Breast epithelium (tissue), 4 donors: ENCODE measurements at places on chromosomes 2 and 18.

DNA sequence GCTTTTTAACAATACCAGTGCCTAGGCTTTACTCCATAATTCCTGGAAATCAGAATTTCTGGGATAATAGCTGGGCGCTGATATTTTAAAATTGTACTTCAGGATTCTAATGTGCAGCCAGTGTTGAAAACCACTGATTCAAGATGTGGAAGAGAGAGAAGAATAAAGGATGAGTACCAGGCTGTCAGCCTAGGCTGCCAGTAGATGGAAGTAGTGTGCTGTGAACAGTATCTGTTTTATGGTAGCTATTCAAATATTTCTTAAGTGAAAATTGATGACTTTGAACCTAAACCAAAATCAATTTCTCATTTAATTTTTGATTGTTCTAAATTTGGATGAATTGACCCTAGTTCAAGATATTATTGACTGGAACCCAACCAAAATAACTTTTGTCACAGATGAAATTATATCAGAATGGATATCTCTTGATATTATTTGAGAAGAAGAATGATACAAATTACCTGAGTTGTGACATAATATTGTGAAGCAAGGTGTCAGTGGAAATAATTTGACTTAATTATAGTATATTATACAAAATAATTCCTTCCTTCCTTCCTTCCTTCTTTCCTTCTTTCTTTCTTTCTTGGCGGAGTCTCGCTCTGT, 88.0 kb downstream of the COMMD1 start:
- no peaks in the 10 kb centered on the region for H3K27me3 ChIP-seq
- DNase-seq: no peak
- no peak overlapping the region for H3K27ac ChIP-seq
- H3K4me3 ChIP-seq: no peak overlapping the region

- H3K4me1 ChIP-seq: no peaks in the 10 kb centered on the region
- no peak overlapping the region for H3K27ac ChIP-seq
- no peak for DNase-seq
- H3K36me3 ChIP-seq: no peaks in the 10 kb centered on the region
- no peak overlapping the region for H3K4me3 ChIP-seq
Measured at GRCh38 chr2:111041398-111042202, 79.1 kb upstream of the BCL2L11 start.

DNA sequence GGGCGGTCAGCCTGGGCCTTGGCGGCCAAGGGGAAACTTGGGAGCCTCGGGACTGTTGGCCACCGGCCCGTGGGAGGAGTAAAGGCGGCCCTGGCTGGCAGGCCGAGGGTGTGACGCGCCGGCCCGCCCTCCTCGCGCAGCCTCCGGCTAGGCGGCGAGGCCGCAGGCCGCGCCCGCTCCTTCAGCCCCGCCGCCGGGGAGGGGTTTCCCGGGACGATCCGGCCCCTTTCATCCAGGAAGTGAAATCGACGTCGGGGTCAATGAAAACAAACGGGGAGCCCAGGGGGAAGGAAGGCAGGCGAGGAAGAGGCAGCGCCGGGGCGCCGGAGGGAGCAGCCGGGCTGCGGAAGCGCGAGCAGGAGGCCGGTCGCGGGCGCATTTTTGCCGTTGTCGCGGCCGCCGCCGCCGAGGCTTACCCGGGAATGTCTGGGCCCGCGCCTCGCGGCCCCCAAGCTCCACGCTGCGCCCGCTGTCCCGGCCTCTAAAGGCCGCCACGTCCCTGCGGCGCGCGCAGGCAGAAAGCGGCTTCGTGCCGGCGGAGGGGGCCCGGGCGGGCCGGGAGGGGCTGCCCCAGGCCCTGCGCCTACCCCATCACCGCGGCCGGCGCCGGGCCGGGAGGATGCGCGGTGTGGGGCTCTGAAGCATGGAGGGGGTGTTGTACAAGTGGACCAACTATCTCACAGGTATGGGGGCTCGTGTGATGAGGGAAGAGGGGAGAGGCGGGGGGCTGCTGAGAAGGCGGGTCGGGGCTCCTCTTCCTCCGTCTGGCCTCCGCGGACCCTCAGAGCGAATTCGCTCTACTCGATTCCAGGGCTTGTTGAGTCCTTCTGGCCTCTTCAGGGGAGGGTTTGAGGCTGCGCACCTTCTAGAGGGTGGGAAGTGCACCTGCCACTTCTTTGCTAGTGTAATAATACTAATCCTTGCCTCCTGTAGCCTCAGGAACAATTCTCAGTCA, at the start of gene PLEKHA3:
Gene PLEKHA3 (plus strand): TSS at position 231 of the 955 bp plus-strand sequence. CDS start 413 bp downstream, at position 644.
- no peaks in the 10 kb centered on the region for H3K36me3 ChIP-seq
- peak within 1 kb of the TSS; percentile 84 for H3K4me3 ChIP-seq
- H3K4me1 ChIP-seq: peaks cover 9% of the 10 kb centered on the region
- no peaks in the 10 kb centered on the region for H3K27me3 ChIP-seq
- H3K27ac ChIP-seq: peak within 1 kb of the TSS; percentile 93

GRCh38 chr2:121826036-121826435, 70.6 kb downstream of the TSN start:
- no peaks in the 10 kb centered on the region for H3K4me1 ChIP-seq
- no peaks in the 10 kb centered on the region for H3K36me3 ChIP-seq
- no peak for DNase-seq
- H3K4me3 ChIP-seq: no peak overlapping the region
- H3K27ac ChIP-seq: no peak overlapping the region

DNA sequence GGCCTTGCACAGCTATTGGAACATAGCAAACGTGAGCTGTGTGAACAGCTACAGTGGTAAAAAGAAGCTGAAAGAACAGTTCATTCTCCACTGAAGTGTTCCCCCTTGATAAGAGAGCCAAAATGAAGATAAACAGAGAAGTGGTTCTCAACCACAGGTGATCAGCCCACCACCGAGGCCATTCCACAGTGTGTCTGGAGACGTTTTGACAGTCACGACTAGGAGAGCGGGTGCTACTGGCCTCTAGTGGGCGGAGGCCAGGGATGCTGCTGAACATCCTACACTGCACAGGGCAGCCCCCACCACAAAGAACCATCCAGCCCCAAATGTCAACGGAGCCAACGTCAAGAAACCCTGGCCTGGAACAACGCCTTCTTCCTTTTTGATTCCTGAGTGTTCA, 38.4 kb downstream of the ADCY3 start:
- H3K27me3 ChIP-seq: no peaks in the 10 kb centered on the region
- H3K36me3 ChIP-seq: no peaks in the 10 kb centered on the region
- H3K4me1 ChIP-seq: peaks cover 7% of the 10 kb centered on the region

- no peak for DNase-seq
- H3K27me3 ChIP-seq: no peaks in the 10 kb centered on the region
- no peaks in the 10 kb centered on the region for H3K36me3 ChIP-seq
- peak overlapping the region; percentile 72 for H3K27ac ChIP-seq
Measured at GRCh38 chr18:46040747-46041104, 31.3 kb downstream of the PSTPIP2 start.

DNA sequence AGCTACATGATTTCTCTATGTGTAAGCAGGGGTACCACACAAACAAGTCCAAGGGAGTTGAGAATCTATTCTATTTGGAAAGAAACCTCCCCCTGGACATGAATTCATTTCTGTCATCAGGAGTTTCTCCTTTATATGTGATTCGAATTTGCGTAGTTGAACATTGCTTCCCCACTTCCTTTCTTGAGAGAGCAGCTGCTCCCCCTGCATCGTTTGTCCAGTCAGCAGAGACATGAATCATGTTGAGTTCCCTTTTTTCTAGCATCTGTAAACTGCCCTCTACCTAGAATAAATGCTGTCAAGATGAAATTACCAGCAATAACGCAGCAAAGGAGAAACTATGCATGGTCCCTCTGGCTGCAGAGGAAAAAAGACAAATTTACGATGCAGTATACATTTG, 73.8 kb downstream of the KIF5C start:
- H3K27ac ChIP-seq: no peak overlapping the region
- no peak overlapping the region for H3K4me3 ChIP-seq
- H3K36me3 ChIP-seq: no peaks in the 10 kb centered on the region
- H3K4me1 ChIP-seq: no peaks in the 10 kb centered on the region
- H3K27me3 ChIP-seq: no peaks in the 10 kb centered on the region

DNA sequence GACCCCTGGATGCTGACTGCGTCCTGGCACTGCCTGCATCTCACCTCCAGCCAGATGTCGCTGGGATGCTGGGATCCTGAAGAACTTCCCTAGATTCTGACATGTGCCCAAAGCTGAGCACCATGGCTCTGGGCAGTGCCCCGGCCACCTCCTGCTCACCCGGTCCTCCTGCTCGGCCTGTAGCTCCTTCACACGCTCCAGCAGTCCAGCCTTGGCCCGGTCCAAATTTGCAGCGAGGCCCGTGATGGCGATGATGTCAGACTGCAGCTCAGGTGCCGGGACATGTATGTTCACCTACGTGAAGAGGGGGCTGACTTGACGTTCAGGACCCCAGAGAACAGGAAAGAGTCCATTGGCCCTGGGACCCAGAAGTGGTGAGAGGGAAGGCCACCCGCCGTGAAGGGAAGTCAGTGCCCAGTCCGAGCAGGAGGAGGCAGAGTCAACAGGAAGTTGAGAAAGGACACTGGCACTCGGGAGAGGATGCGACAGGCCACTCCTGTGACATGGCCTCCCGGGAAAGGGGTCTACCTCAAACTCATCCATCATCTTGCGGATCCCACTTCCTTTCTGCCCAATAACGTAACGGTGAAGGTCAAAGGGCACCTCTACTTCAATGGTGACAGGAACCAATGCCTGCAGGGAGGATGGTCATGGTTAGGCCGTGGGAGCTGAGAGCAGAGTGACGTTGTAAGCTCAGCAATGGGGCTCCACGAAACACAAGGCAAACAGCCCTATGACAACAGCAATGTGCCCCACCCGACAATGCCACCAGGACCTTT, 46.7 kb downstream of the ANO7 start:
- peaks cover 20% of the 10 kb centered on the region for H3K36me3 ChIP-seq
- H3K4me1 ChIP-seq: no peaks in the 10 kb centered on the region
- H3K4me3 ChIP-seq: no peak overlapping the region
- H3K27me3 ChIP-seq: no peaks in the 10 kb centered on the region

DNA sequence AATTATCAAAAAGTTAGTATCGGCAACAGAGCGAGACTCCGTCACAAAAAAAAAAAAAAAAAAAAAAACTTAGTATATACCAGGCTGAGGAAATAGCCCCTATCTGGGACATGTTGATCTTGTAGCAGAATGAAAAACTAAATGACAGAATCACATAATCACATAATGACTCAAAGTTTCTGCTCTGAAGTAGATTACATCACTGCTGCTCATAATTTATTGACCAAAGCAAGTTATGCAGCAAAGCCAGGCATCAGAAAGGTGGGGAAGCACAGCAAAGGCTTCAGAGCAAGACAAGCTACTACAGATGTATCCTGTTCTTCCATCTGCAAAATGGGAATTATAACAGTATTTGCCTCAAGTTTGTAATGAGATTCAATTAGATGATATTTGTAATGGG, 68.1 kb downstream of the BOD1L2 start:
- no peaks in the 10 kb centered on the region for H3K4me1 ChIP-seq
- H3K4me3 ChIP-seq: no peak overlapping the region
- no peak overlapping the region for H3K27ac ChIP-seq
- no peaks in the 10 kb centered on the region for H3K36me3 ChIP-seq
- H3K27me3 ChIP-seq: no peaks in the 10 kb centered on the region

GRCh38 chr2:149733936-149734685, 146.5 kb upstream of the MMADHC start:
- H3K4me3 ChIP-seq: no peak overlapping the region
- no peak for DNase-seq
- no peaks in the 10 kb centered on the region for H3K36me3 ChIP-seq
- H3K27ac ChIP-seq: no peak overlapping the region
- no peaks in the 10 kb centered on the region for H3K4me1 ChIP-seq

GRCh38 chr2:48854681-48855080, 99.2 kb upstream of the LHCGR start:
- H3K27ac ChIP-seq: no peak overlapping the region
- H3K27me3 ChIP-seq: no peaks in the 10 kb centered on the region
- H3K4me1 ChIP-seq: no peaks in the 10 kb centered on the region
- H3K36me3 ChIP-seq: no peaks in the 10 kb centered on the region
- DNase-seq: no peak

GRCh38 chr2:145159676-145160075, 639.8 kb upstream of the ZEB2 start:
- H3K36me3 ChIP-seq: no peaks in the 10 kb centered on the region
- no peak for DNase-seq
- peaks cover 8% of the 10 kb centered on the region for H3K4me1 ChIP-seq
- no peaks in the 10 kb centered on the region for H3K27me3 ChIP-seq
- H3K27ac ChIP-seq: no peak overlapping the region
- no peak overlapping the region for H3K4me3 ChIP-seq

DNA sequence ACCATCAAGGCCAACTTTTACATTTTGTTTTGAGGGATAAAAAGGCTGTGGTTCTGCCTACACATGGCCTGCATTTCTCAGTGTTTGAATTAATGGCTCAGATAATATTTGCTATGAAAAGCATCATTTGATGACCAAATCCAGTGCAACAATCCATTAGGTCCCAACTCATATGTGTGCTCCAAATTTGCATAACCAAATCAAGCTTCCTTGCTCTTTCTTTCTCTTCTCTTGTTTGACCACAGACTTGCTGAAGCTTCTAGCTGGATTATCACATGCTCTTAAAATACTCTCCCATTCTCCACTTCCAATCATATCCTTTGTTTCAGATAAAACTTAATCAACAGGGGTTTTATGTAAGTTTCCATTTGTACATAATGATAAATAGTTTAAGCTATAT, 147.0 kb downstream of the TCF4 start:
- H3K36me3 ChIP-seq: no peaks in the 10 kb centered on the region
- no peaks in the 10 kb centered on the region for H3K4me1 ChIP-seq
- no peak for DNase-seq
- H3K27ac ChIP-seq: no peak overlapping the region
- no peaks in the 10 kb centered on the region for H3K27me3 ChIP-seq

- no peak overlapping the region for H3K4me3 ChIP-seq
- no peak for DNase-seq
- no peak overlapping the region for H3K27ac ChIP-seq
- H3K36me3 ChIP-seq: no peaks in the 10 kb centered on the region
- H3K27me3 ChIP-seq: no peaks in the 10 kb centered on the region
Measured at GRCh38 chr2:44778671-44779476, 162.6 kb upstream of the SIX3 start.

- no peak overlapping the region for H3K27ac ChIP-seq
- no peak for DNase-seq
- no peaks in the 10 kb centered on the region for H3K27me3 ChIP-seq
- H3K36me3 ChIP-seq: no peaks in the 10 kb centered on the region
- no peaks in the 10 kb centered on the region for H3K4me1 ChIP-seq
Measured at GRCh38 chr2:201425952-201426351, 25.3 kb downstream of the TRAK2 start.

DNA sequence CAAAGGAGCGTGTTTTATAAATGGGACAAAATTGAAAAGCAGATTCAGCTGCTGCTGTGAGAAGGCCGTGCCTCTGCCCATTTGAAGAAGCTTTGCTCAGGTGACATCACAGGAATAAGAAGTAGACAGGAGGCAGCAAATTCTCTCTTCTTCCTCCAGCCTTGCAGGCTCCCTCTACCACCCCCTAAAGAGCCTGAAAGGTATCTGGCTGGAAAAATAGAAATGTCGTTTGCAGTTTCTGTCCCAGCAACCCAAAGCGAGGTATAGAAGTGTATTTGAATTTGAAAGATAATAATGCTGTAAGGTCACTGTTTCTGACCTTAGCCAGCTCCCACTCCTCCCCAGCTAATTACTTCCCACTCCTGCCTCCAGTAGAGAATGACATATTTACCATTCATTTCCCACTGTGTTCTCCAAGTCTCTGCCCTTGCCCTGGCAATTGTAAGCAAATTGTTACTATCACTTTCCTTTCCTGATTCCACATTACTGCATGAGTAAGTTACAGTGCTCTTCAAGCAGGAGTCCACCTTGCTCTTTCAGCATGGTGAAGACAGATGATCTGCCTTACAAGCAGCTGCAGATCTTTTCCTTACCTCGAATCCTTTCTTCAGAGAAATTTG, 56.8 kb upstream of the RASGRP3 start:
- H3K36me3 ChIP-seq: no peaks in the 10 kb centered on the region
- no peaks in the 10 kb centered on the region for H3K27me3 ChIP-seq
- H3K4me1 ChIP-seq: no peaks in the 10 kb centered on the region
- no peak overlapping the region for H3K27ac ChIP-seq
- H3K4me3 ChIP-seq: no peak overlapping the region
